T-helper 9 cell (primary cell): ENCODE measurements at places on chromosomes 6 and 20.

DNA sequence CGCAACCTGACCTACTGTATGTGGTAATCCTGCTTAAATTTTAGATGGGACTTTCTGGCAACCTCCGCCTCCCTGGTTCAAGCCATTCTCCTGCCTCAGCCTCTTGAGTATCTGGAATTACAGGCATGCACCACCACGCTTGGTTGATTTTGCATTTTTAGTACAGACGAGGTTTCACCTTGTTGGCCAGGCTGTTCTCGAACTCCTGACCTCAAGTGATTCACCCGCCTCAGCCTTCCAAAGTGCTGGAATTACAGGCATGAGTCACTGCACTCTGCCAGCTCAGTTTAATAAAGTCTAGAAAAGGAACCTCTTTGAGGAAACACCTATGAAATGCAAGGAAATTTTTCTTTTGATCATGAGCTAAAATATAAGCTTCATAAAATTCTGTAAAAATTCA lies 9.0 kb upstream of the PLCB4 start:
- no peak for DNase-seq

DNA sequence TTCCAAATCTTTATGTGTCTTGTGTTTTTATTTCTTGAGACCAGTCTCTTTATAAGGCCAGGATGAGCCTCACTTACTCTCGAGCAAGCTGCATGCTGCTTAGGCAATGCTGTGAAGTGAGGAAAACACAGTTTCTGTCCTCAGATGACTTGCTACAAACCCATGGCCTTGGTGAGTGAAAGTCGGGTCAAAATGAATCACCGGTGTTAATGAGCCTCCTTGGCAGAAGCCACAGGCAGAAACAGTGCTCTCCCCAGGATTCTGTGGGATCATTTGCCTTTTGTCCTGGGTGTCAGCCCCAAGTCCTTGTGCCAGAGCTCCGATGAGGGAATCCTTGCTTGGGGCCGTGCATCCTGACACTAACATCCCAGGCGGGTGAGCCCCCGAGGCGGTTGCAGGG lies 482.5 kb downstream of the QKI start:
- DNase-seq, result no peak

DNA sequence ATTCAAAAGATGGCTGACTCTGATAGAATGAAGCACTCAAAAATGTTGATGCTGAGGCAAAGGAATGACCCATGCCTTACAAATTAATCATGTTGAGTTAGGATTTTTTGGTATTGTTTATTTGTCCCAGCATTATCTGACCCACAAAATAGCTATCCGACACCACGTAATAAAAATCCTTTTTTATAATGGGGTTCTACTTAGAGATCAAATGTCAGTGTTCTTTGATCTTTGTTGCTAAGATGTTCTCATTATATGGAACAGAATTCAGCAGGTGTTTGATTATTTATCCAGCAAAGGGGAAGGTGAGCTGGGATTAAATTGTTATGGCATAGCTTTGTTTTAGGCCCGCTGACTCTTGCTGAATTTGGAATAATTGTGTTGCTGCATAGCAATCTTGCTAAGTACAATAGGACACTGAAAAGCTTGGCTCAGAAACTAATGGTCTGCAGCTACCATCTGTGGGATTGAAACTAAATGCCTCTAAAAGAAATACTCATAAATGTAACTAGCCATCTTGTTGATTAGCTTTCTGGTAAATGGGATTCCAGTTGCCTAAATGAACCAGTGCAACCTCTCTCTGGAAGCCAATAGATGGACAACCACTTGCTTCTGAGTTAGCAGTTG lies 180.2 kb upstream of the HDAC2 start:
- no peak for DNase-seq

GRCh38 chr6:37556881-37557644 lies 57.4 kb upstream of the CCDC167 start:
- DNase-seq, result no peak
